Activated CD4-positive, alpha-beta T cell treated with anti-CD3 and anti-CD28 coated beads, Interleukin-10, Interleukin-2, amounts not matched to agents 100 ng/mL and 50 ng/mL, durations not matched to agents 16 hours and 8 hours (primary cell): ENCODE measurements at places on chromosomes 11 and 22.

GRCh38 chr22:19930551-19931486, 10.8 kb upstream of the COMT start:
- no peak for DNase-seq

DNA sequence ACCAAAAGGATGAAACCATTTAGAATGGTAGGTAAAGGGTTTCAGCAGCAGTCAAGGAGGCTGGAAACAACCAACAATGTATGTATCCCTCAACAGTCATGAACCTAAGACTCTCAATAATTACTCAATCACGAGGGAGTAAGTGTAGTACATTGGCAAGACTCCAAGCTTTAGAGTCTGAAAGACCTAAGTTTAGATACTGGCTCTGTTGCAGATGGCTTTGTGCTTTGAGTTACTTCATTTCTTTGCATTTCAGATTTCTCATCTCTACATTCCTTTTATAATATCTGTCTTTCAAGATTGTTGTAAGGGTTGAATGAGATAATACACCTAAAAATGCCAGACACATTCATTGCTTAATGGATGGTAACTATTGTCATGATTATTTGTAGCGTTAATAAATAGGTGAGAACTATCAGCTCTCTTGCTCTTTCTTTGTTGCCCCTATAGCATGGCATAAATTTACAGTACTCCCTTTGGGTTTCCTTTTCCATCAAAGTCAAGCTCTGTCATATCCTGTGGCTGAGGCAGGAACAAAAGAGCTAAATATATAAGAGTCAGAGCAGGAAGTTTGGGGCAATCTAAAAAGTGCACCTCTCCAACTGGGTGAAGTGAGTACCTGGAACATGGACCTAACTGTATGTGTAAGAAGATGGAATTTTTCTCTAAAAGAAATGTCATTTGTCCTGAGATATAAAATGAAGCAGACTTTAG, 228.2 kb upstream of the ZC3H12C start:
- DNase-seq = no peak

DNA sequence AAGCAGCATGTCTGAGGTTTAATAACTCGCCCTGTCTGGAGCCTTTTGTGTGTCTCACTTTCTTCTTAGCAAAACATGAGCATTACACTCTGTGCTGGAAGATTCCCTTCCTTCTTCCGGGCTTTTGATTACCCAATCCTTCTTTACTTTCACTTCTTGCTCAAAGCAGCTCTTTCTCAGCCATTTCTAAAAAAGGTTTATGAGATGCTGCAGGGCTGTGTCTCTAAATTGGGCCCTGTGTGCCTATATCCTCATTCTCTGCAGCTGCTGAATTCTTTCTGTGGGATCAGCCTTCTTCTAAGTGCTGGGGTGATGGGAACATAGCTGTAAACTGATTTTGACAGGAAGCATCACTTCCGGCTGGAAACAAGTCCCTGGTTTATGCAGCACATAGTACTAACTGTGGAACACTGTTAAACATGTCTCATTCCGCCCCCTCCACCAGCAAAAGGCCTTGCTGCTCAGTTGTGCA, 71.8 kb downstream of the PIWIL4 start:
- DNase-seq = no peak

GRCh38 chr11:14261066-14261465, 97.9 kb downstream of the RRAS2 start:
- no peak for DNase-seq

- DNase-seq = no peak
These were observed 3.1 kb downstream of the EED start for GRCh38 chr11:86247608-86248007.

DNA sequence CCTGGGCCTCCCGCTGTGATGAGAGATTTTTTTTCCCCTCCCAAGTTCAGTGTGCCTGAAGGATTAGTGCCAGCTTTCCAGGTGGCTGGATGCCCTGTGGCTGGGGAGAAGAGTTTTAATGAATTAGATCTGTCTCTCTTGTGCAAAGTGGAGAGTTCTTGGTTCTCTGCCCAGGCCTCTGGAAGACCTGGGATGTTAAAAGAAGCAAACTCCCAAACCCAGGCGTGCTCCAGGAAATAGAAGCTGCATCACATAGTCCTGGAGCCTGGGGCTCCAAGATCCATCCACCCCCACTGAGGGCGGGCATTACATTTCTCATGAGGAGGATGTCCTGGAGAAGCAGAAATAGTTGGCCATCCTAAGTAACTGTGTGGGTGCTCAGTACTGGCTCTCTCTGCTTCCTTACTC, 30.6 kb downstream of the SDHAF2 start:
- no peak for DNase-seq

GRCh38 chr22:17242641-17243040, 23.4 kb upstream of the ADA2 start:
- no peak for DNase-seq

DNA sequence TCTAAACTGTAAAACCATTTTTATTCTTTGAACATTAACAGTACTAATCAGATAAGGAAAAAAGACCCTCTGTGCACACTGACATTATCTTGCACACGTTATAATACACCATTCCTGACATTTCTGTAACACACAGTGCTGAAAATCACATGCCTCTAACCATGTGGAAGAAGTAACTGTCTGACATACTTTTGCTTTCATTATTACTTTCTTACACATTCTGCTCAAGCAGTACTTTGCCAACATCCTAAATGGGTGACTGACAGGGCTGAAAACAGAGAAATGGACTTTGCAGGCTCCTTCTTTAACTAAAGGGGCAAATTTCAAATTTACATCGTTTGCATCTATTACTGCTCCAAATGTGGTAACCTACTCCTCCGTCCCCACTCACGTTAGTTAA, 22.8 kb upstream of the TP53AIP1 start:
- DNase-seq = peak; percentile 74
